ENCODE measurements at places on chromosomes 4 and X.

- no peak for DNase-seq
These were observed at the start of gene TXK for GRCh38 chr4:48134081-48134480. TSS of gene TXK (minus strand) at chr4:48134250. CDS start at chr4:48134170, 80 bp downstream.

DNA sequence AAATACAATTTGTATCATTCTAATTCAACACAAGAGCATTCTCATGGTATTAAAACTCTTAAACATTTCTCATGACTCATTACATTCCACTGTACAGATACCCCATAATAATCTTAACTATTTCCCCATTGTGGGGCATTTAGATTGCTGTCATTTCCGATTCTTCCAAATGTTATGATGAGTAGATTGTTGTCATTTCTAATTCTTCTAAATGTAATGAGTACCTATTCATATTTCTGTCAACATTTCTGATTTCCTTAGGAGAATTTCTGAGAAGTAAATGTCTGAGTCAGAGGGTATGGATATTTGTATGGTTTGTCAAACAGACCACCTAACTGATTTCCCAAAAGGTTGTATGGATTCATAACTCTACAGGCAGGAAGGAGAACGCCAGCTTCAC lies 8.3 kb downstream of the S100G start:
- no peak for DNase-seq

- DNase-seq = no peak
These were observed 9.4 kb downstream of the S100G start for GRCh38 chrX:16659321-16659720.

DNA sequence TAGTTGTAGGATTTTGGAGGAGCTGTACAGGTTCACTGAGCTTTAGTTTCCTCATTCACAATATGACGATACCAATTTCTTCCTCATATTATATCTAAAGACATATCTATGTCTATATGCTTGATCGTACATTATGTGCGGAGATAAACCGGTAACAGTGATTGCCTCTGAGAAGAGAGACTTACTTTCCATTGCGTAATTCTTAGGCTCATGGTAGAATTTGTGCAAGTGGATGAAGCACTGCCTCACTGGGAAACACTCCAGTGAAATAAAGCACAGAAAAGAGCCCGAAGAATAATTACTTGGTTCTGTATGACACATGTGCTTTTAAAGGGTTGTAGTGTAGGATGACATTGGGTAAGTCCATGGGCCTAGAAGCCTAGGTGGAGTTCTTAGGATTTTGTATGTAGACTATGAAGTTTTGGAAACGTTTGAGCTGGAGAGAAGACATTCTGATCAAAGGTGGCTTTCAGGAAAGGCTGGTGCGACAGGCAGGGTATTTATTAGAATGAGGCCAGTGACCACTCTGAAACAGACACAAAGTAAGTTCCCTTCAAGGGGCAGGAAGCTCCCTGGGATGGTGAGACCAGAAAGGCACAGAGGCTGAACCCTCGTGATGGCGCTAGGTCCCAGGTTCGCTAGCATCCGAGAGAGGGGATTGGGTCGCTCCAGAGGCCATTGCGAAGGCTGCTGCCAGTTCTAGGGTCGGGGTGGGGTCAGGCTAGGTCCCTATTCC lies 649 bp upstream of the VBP1 start:
- no peak for DNase-seq

GRCh38 chrX:135389243-135389642 lies 32.5 kb upstream of the SMIM10L2A start:
- no peak for DNase-seq

GRCh38 chr4:6951880-6952381 lies 42.3 kb downstream of the TBC1D14 start:
- DNase-seq = no peak

GRCh38 chr4:94479358-94480141 lies 27.8 kb downstream of the PDLIM5 start:
- no peak for DNase-seq

DNA sequence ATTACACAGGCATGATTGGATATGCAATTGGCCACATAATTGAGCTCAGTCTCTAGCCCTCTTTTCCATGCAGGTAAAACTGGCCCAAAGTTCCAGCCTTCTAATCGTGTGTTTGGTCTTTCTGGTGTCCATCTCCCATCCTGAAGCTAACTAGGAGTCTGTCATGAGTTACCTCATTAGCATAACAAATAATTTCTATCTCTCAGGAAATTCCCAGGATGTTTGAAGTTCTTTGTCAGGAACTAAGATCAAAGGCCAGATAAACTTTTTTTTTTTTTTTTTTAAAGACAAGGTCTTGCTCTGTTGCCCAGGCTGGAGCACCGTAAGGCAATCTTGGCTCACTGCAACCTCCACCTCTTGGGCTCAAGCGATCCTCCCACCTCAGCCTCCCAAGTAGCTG lies 15.8 kb downstream of the ATXN3L start:
- no peak for DNase-seq

GRCh38 chr4:8472689-8473197 lies 32.2 kb downstream of the TRMT44 start:
- DNase-seq = no peak

- no peak for DNase-seq
These were observed 25.5 kb upstream of the LRCH2 start for GRCh38 chrX:115259238-115259875.

DNA sequence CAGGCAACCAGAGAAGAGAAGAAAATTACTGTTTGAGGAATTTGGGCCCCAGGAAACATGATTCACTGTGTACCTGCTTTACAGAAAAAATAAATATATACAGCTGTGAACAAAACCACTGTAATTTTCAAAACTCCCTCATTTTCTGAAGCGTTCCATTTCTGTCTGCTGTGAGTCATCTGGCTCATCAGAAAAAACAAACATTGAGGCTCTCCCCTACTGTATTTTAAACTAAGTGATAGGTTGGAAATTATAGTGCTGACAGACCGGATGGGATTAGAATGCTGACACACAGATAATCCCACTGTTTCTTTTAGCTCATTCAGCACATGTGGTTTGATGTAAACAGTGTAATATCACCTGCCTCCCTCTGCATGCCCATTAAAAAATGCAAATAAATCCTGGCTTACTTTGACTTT lies 847.0 kb downstream of the TRIML1 start:
- DNase-seq = no peak

DNA sequence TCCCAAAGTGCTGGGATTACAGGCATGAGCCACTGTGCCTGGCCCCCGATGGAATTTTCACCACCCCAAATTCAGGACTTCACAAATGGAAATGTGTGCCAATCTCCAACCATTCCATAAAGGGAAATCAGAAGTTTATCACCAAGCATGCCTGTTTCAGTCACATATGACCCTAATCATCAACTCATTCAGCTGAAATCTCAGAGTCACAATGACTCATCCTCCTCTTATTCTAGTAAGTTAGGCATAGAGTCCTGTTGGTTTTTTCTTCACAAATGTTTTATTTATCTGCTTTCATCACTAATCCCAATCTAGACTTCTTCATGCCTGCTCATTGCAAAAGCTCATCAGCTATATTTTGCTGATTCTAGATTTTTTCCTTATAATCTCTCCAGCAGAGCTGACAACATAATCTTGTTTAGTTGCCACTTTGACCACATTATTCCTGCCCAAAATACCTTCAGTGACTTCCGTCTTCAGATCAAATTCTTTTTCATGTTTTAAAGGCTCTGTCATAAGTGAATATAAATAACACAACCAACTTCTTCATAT lies 83.3 kb downstream of the SLC7A11 start:
- DNase-seq = no peak

- DNase-seq = no peak
These were observed 35.0 kb upstream of the GNPDA2 start for GRCh38 chr4:44761306-44761705.

DNA sequence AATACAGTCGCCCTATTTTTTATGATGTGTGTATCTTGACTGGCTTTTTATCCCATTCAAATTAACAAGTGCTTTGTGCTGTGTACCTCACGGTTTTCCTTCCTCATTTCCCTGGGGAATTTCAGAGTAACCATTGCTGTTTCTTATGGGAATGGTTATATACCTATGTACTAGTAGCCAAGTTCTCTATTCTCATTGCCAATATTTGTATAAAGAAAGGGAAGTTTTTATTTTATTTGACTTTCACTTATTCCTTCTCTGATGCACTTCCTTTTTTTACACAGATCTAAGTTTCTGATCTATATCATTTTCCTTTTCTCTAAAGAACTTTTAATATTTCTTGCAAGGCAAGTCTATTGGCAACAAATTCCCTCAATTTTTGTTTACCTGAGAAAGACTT lies 181.3 kb downstream of the SOWAHB start:
- no peak for DNase-seq

All from midbrain (tissue), 1 donor.